ENCODE measurements at places on chromosomes 6 and 20.
A peak's percentile ranks its signal among the peaks of the same experiment; 100 is the strongest.

GRCh38 chr6:119322715-119323350 is 26.7 kb downstream of the MAN1A1 start:
- DNase-seq = no peak

DNA sequence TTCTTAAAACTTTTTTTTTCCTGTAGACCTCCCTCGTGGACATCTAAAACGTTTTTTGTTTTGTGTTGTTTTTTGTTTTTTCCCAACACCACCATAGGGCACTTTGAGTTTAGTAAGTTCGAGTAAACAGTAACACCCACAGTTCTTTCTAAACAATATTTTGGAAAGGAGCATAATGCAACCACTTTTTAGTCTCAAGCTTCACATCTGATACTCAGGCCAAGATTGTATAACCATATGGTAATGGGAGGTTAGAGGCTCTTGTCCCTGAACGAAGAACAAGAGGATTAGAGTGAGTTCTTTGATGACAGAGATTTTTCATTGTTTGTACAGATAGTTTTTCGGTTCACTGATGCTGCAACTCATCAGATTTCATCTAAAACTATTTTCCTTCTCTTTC is 144.6 kb downstream of the MTHFD1L start:
- DNase-seq = no peak

DNA sequence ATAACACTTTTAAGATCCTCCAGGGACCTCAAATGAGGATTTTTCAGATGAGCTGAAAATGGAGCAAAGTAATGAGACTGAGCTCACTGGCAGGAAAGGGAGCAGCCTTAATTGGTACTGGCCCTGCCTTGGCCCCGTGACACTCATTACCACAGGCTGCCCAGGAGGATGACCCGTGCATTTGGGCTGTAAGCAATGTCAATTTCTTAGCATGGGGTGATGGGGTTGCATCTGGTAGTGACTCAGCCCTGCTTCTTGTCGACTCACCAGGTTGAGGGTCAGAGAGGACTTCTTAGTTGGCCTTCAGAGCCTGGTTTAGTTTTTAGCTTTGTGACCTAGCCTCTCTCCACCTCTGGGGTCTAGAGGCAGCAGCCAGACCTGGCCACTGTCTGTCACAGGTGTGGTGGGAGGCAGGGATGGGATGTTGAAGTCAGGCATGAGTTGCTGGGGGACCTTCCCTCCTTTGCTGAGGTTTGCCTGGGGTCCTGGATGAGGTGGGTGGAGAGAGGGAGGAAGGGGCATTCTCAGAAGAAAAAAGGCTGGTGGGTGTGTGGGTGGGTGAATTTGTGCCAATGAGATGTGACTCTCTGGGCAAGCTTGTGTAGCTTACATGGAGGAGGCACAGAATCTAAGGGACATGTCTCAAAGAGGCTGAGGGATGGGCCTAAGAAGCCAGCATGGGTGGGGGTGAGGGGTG is 25.9 kb upstream of the EPB41L1 start:
- DNase-seq = no peak

- DNase-seq = no peak
Observed at GRCh38 chr6:11621119-11621518, 83.6 kb downstream of the TMEM170B start.

DNA sequence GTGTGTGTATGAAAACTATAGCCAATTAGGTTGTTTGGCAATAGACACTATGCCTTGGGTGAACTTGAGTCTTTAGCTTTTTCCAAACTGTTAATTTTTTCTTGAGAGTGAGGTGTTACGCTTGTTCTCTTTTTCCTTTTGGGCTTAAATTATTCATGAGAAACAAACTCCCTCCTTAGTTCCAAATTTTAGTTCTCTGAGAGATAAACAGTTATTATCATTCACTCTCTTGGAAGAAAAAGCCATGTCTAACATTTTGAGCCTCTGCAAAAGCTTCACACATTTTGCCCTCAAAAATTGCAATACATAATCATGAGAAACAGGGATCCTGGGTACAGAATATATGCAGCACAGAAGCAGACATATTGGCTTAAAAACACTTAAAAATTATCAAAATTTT is 1353.9 kb upstream of the MAP3K7 start:
- DNase-seq = no peak

DNA sequence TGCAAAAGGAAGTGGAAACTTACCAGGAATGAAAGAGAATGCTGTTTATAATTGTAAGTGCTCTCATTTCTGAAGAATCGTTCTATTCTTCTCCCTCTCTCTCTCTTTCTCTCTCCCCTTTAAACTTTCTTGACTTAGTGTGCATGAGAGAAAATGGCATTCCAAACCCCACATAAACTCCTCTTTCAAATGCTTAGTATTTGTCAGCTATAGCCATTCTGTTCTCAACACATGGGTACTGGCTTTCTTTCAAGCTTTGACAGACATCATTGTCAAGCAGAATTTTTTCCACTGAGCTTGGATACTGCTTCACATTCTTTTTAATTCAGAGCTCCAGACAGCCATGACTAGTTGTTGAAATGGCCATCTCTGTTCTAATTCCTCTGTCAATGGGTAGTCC is 51.1 kb upstream of the PREP start:
- no peak for DNase-seq

DNA sequence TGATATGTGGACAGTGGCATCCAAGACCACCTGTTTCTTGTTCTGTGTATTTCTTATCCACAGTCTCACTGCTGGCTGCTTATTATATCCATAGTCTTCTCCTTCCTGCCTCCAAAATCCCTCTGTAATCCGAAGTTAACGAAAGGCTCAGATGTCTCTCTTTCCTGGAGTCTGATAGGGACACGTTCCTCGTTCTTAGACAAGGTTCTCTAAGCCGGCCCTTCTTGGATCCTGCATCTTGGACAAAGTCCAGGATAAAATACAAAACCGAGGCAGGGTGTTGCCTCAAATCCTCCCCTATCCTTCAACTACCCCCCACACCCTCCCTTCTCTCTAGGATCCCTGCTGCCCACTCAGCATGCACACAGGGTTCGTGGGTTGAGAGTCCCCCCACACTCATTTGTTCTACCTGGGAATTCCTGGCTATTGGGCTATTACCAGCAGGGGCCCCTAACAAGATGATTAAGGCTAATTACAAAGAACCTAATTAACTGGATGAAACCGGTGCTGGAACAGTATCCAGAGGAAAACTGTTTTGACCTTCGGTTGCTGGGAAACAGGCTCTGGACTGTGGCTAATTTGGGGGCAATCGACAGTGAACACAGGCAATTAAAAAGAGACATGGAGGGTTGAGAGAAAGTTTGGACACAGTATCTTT is 32.7 kb upstream of the MRPS10 start:
- no peak for DNase-seq

GRCh38 chr6:11566609-11567008 is 29.1 kb downstream of the TMEM170B start:
- DNase-seq = no peak

DNA sequence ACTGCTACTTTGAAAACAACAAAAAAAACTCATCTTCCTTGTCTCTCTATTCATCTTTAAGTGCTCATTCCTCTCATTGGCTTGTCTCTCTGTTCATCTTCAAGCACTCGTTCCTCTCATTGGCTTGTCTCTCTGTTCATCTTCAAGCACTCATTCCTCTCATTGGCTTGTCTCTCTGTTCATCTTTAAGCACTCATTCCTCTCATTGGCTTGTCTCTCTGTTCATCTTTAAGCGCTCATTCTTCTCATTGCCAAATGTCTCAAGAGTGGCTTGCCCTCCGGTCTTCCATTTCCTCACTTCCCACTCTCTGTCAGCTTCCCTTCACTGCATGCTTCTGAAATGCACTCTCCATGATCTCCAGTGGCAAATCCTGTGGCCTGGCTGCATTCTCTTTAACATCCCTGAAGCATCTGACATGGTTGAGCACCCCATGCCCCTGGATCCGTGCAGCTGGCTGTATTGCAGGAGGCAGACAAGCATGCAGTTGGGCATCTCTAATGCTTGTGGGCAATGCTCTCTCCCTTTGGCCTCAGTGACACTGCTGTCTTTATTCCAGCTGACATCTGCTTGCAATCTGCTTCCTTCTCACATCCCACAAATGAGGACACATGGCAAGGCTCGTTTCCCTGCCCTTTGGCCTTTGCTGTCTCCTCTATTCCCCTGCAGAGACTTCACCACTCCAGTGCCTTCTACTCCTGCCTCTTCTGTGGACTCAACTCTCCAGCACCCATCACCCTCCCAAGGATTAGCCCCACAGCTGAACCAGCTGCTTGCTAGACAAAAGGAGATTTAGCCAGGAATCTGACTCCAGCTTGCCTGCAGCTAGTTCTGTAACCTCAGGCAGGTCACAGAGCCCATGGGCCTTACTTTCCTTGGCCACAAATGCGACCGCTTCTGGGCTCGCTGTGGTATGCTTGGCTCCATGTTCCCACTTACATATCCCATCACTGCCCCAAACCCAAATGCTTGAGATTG is 143.2 kb upstream of the SNX9 start:
- no peak for DNase-seq

GRCh38 chr6:43413002-43413401 is 14.3 kb upstream of the ABCC10 start:
- no peak for DNase-seq

DNA sequence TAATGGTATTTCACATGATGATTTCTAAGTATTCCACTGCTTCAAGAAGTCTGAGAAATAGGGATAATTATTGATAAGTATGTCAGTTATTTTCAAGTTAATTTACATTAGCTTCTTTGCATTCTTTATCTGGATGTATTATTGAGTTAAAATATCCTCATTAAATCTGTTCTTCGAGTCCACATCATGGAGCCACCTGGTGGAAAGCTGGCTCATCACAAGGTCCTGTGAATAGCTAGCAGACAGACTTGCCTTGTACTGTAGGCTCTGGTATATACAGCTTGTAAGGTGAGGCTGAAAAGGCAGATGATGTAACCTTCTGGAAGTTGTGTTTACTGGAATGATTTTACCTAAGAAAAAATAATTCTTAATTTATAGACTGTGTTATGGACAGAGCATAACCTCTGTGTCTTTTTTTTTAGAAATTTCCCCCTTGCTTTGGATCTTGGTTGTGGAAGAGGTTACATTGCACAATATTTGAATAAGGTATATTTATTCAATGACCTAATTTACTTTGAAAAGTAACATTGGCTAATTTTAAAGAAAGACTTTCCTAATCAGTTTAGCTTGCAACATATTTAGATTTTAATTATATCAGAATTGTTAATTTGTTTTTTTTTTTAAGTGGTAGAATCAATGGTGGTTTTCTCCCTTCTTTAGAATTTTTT is 3.5 kb downstream of the NDUFAF5 start:
- no peak for DNase-seq

DNA sequence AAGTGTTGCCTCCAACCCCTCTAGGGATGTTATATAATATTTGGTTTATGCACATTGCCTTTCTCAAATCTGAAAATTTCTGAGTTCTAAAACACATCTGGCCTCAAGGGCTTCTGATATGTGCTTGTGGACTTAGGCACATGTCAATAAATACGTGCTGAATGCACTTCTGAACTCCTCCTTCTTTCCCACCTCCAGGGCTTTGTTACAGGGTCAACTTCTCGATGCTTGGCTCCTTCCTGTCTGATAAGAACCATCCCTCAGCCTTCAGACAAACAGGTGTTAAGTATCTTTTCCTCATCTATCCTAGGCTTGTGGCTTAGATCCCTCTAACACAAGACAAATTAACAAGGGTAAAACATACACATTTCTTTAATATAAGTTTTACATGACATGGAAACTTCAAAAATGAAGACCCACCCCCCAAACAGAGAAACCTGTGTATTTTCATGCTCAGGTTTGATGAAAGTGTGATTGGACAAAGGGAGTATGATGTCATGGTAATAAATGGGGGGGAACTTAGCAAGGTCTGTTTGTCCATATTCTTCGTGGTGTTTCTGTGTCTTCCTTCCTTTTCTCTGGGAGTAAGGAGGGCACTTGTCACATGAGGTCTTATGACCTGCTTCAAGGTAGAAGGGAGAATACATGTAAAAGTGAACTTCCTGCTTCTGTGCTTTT is 326.9 kb downstream of the CD83 start:
- no peak for DNase-seq

- DNase-seq = no peak
Observed at GRCh38 chr6:105097288-105097687, 82.5 kb downstream of the POPDC3 start.

GRCh38 chr6:12522347-12522746 is 194.2 kb upstream of the PHACTR1 start:
- no peak for DNase-seq

DNA sequence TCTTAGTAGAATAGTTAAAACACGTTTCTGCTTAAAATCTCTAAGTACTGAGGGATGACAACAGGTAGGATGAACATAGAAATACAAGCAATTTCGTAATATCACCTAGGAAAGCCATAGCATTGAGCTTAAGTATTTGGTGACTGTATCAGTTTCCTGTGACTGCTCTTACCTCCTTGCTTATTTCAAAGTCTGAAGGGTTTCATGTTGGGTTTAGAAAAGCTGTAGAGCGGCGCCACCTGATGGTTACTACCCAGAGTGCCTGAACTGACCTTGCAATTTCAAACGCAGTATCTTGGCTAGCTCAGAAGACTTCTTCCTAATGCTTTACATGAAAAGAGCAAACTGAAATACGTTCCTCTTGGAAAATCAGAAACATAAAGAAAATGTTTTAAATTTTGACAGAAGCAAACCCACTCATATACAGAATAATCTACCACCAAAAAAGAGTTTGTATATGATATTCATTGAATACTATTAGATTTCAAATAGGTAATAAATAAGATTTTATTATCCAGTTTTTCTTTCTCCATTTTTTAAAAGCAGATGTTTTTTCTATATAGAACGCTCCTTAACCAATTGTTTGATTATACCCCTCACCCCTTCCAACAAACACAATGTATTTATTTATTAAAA is 82.3 kb upstream of the RIPOR2 start:
- DNase-seq = peak; percentile 61

- DNase-seq = no peak
Observed at GRCh38 chr6:95365454-95365853, 211.9 kb upstream of the MANEA start.

DNA sequence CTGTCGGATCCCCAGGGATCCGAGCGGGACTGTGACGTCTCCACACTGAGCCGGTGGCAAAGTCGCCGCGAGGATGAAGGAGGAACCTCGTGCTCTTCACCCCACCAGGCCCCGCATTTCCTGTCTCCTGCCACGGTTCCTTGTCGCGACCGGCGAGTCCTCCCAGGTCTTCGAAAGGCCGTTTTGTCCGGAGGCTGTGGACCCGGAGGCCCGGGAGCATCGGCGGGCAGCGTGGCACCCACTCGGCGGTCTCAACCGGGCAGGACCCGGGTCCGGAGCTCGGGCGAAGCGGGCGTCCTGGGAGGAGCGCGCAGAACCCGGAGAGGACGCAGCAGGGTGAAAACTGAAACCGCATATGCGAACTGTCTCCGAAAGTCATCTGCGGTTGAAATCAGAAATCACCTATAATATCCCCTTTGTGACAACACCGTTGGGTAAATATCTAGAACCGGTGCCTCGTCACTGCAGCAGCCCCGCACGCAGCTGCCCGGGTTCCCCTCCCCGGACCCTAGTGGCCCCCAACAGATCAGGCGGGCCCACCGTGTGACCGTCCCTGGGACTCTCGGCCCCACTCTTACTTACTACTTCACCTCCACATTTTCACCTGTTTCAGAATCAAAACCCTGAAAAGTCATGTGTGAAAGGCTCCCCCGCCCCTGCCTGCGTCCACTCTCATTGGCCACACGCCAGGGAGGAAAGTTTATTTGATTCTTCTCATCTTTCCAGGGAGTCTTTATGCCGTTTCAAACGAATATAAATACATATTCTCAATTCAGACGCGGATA is 3.1 kb upstream of the ULBP2 start:
- DNase-seq = peak; percentile 25

Data from activated naive CD8-positive, alpha-beta T cell treated with anti-CD3 and anti-CD28 coated beads, Interleukin-2, amount 50 U/mL, for 16 hours (primary cell).